ENCODE measurements at places on chromosomes 7 and 10.

GRCh38 chr10:101961591-101962498, 94.1 kb downstream of the ARMH3 start:
- no peak for DNase-seq

GRCh38 chr7:90897961-90898469, 301.9 kb downstream of the CDK14 start:
- no peak for DNase-seq

GRCh38 chr10:57905861-57906260, 361.8 kb downstream of the IPMK start:
- DNase-seq = no peak

- DNase-seq = no peak
Observed at GRCh38 chr7:9200626-9201025, 767.2 kb downstream of the NXPH1 start.

- no peak for DNase-seq
Observed at GRCh38 chr10:35204650-35205319, 78.1 kb downstream of the CREM start.
